ENCODE measurements at places on chromosomes 1 and 21. TPM values are rescaled to one million over a fixed set of nuclear protein-coding genes. Genes with fewer than 3 reads are reported as not detected.

DNA sequence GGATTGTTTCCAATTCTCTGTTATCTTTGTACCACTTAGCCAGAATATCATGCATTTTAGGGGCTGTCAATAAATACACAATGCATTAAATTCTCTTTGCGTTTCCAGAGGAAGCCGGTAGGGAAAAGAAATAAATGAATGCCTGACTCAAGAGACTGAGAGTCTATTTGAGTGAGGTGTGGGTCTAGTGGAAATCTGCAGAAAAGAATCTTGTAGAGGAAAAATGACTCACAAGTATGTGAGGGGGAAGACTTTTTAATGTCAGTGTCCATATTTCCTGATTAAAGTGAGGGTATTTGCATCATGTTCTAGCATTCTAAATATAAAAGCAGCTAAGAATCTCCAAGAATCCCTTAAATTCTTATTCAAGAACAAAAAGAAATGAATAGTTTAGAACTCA is 271.1 kb downstream of the PTPRC start:
- H3K4me3 ChIP-seq, result no peak overlapping the region
- DNase-seq, result no peak
- H3K27ac ChIP-seq, result no peak overlapping the region
- no peaks in the 10 kb centered on the region for H3K27me3 ChIP-seq
- H3K36me3 ChIP-seq, result no peaks in the 10 kb centered on the region

DNA sequence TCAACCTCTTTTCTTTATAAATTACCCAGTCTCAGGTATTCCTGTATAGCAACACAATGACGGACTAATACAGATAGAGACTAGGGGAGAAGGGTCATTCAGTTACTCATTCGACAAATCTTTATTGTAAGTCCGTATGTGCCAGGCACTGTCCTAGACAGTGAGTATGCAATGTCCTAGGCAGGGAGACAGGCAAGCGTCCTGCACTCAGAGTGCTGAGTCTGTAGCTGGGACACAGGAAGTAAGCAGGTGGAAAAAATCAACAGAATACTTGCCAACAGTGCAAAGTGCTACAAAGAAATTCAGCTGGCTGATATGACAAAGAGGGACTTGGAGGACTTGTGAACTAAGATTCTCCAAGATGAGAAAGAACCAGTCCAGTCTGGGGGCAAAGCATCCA is 92.2 kb upstream of the ZBTB40 start:
- no peak overlapping the region for H3K27ac ChIP-seq
- no peaks in the 10 kb centered on the region for H3K36me3 ChIP-seq
- DNase-seq, result no peak
- no peaks in the 10 kb centered on the region for H3K4me1 ChIP-seq
- H3K4me3 ChIP-seq, result no peak overlapping the region

DNA sequence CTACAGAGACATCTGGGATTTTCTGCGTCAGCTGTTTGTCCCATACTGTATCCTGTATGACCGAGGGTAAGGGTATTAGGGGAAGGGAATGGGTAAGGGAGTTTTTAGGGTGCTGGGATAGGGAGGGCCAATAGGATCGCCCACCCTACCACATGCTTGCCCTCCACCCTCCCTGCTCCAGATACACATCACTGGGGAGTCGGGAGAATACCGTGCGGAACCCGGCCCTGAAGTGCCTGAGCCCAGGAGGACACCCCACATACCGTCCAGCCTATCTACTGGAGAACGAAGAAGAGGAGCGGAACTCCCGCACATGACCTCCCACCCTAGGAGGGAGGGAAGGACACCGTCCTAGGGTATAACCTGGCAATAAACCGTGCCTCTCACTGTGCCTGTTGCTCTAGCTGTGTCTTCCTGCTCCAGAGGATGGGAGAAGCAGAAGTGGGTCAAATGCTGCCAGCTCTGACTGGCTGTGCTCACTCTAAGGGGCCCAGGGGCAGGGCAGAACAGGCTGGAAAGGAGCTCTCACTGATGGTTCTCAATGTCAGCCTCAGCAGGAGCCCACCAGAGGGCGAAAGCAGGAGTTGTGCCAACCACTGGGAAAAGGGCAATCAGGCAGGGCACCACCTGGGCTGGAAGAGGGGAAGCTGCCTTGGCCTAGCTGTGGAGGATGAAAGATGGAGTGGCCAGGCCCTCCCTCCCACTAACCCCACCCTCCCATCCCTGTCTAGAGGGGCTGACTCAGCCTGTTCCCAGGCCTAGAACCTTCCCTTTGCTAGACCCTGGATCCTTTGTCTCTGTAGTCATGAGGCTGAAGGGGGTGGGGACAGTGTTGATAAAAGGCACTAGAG is 440 bp upstream of the LENEP start:
- no peaks in the 10 kb centered on the region for H3K27me3 ChIP-seq
- H3K4me3 ChIP-seq, result no peak overlapping the region
- no peak for DNase-seq
- no peaks in the 10 kb centered on the region for H3K36me3 ChIP-seq
- no peaks in the 10 kb centered on the region for H3K4me1 ChIP-seq
- H3K27ac ChIP-seq, result no peak overlapping the region

DNA sequence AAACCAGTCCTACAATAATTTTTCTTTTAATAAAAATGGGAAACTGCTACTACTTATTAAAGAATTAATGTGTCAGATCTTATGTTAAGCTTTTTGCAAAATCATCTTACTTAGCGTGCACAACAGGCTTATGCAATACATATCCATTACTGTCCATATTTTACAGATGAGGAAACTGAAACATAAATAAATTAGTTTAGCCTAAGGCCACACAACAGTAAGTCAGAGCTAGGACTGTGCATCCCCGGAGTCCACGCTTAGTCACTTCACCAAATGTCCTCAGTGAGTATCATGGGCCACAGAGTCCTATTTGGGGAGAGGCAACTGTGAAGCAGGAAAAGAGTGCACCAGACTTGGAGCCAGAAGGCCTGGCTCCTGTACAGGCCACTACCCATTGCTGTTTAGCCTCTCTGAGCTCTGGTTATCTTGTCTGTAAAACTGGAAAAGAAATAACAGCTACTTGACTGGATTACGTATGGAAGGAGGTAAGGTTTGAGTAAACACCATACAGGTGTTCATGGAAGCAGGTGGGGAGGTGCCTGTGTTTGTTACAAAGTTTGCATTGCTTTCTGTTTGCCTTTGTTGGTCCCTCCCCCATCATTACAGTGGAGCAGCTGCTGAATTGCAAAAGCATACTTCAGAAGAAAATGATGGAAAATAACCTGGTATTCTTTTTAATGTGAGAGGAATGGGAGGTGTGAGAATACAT is 192.8 kb downstream of the FCRL5 start:
- H3K4me1 ChIP-seq, result no peaks in the 10 kb centered on the region
- H3K27ac ChIP-seq, result no peak overlapping the region
- no peak overlapping the region for H3K4me3 ChIP-seq
- H3K27me3 ChIP-seq, result no peaks in the 10 kb centered on the region
- no peaks in the 10 kb centered on the region for H3K36me3 ChIP-seq

- no peak for DNase-seq
- no peak overlapping the region for H3K4me3 ChIP-seq
Observed at GRCh38 chr1:168942165-168942564, 164.3 kb upstream of the ATP1B1 start.

DNA sequence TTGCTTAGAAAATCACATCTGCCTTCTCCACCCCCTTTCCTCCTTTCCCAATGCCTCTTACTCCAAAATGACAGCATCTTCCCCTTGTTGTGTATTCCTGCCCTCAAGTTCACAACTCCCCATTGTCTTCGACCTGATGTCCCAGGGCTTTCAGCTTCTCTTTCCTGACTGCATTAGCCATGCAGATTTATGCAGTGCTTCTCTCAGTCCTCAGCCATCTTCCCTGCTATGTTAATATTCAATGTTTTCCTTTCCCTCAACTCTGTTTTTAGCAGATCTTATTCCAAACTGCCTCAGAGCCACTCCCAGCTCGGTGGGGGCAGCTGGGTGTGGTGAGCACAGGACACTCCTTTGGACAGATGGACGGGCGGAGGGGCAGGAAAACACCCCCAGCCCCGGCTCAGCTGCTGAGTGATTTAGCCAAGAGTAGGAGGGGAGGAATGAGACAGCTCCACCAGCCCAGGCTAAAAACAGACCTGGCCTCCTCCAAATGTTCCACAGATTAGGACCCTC is 71.0 kb downstream of the CD2 start:
- no peaks in the 10 kb centered on the region for H3K4me1 ChIP-seq
- no peaks in the 10 kb centered on the region for H3K36me3 ChIP-seq
- no peak overlapping the region for H3K4me3 ChIP-seq
- no peak for DNase-seq
- no peak overlapping the region for H3K27ac ChIP-seq

- H3K27ac ChIP-seq, result no peak overlapping the region
- H3K4me1 ChIP-seq, result no peaks in the 10 kb centered on the region
- H3K36me3 ChIP-seq, result no peaks in the 10 kb centered on the region
- DNase-seq, result no peak
Observed at GRCh38 chr1:107496002-107496401, 355.2 kb downstream of the NTNG1 start.

GRCh38 chr1:205677167-205677566 is 3.1 kb downstream of the SLC45A3 start:
- no peaks in the 10 kb centered on the region for H3K4me1 ChIP-seq
- H3K27ac ChIP-seq, result peak overlapping the region; percentile 89
- peaks cover 6% of the 10 kb centered on the region for H3K36me3 ChIP-seq
- H3K27me3 ChIP-seq, result no peaks in the 10 kb centered on the region
- no peak for DNase-seq

FAM163A gene
- total RNA-seq, result 1.1 TPM

- no peaks in the 10 kb centered on the region for H3K27me3 ChIP-seq
- no peaks in the 10 kb centered on the region for H3K36me3 ChIP-seq
- peaks cover 22% of the 10 kb centered on the region for H3K4me1 ChIP-seq
- H3K4me3 ChIP-seq, result no peak overlapping the region
Observed at GRCh38 chr1:19602486-19602885, 41.6 kb upstream of the NBL1 start.

DNA sequence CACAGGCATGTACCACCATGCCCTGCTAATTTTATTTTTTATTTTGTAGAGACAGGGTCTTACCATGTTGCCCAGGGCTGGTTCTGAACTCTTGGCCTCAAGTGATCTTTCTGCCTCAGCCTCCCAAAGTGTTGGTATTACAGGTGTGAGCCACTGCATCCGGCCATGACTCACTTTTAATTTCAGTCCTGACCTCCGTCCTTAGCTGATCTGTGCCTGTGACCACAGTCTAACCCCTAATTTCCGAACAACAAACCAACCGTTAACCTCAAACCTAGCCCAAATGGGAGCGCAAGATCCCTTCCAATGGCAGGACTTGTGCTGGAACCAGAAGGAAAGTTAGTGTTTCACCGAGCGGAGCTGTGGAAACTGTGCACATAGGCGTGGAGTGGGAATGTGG is 29.3 kb upstream of the MAN1C1 start:
- no peaks in the 10 kb centered on the region for H3K27me3 ChIP-seq
- H3K4me3 ChIP-seq, result no peak overlapping the region
- no peak for DNase-seq
- peaks cover 5% of the 10 kb centered on the region for H3K4me1 ChIP-seq
- no peaks in the 10 kb centered on the region for H3K36me3 ChIP-seq

CLCNKB gene
- total RNA-seq, result 1.9 TPM

OLIG2 gene
- not detected for total RNA-seq

MOB3C gene
- 19.4 TPM for total RNA-seq

- no peaks in the 10 kb centered on the region for H3K4me1 ChIP-seq
- no peak overlapping the region for H3K27ac ChIP-seq
- no peak overlapping the region for H3K4me3 ChIP-seq
- no peaks in the 10 kb centered on the region for H3K27me3 ChIP-seq
- no peak for DNase-seq
Observed at GRCh38 chr1:234881893-234882771, 246.5 kb downstream of the TOMM20 start.

DNA sequence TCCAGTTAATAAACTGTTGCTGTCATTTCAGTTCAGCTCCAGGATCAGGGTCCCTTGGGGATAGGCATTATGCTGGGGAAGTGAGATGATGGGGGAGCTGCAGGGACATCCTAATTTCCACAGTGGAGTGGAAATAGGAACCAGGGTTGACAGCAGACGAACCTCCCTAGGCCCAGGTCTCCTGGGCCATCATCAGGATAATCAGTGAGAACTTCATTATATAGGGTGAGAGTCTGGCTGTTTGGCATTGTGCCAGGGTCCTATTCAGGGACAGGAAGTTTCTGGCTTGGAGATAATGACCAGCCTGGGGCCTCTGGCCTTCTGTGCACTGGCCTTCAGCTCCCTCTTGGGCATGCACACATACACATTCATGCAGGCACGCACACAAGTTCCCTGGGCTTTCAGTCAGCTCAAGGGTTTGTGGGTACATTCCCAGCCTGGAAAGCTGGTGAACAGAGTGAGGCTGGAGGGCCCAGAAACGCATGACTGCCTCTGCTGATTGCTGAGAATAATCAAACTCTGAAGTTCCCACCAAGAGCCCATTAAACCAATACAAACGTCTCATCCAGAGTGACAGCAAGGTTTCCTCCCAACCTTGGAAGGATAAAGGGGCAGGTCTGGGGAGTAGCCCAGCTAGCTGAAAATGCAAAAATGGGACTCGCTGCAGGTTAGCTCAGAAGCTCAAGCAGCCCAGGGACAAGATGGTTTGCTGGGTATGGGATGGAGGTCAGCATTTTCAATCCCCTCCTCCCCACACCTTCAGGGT is 13.9 kb upstream of the LRIG2 start:
- no peak for DNase-seq
- no peaks in the 10 kb centered on the region for H3K27me3 ChIP-seq
- no peak overlapping the region for H3K4me3 ChIP-seq
- no peaks in the 10 kb centered on the region for H3K36me3 ChIP-seq

DNA sequence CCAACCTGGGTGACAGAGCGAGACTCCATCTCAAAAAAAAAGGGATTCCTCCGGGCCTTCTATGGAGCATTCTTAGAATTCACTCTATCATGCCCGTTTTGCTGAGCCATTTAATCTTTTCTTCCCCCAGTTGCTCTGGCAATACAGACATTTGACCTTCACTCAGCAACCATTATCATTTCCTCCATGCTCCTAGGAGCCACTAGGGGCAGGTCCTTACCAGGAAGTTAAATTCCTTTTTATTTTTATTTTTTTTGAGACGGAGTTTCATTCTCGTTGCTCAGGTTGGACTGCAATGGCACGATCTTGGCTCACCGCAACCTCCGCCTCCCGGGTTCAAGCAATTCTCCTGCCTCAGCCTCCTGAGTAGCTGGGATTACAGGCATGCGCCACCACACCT is 9.7 kb upstream of the CGN start:
- H3K36me3 ChIP-seq, result no peaks in the 10 kb centered on the region
- H3K27ac ChIP-seq, result no peak overlapping the region
- H3K4me1 ChIP-seq, result no peaks in the 10 kb centered on the region

PCP4L1 gene
- 10.1 TPM for total RNA-seq

Data from prostate gland (tissue), 2 donors.